ENCODE measurements at places on chromosomes 1 and 21.

DNA sequence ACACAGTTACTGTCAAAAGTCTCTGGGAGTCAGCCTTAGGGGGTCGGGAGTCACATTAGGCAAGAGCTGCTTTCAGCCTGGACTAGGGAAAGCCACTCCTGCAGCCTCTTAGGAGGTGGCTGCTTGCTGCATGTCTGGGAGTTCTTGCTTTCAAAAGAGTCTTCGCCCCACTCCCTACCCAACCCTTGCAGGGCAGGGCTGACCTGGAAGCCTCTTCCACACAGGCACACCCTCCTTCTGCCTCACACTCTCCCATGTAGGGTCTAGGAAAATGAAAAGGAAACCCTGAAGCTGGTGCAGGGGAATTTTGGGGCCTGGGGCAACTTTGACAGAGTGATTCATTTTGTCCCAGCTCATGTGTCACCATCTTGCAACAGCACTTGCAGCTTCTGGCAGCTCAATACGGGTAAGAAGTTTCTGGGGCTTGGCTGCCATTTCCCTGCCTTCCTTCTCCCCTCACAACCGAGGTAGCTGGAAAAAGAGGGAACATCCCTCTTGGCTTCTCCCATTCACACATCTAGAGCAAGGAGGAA is 37.3 kb downstream of the KCND3 start:
- no peaks in the 10 kb centered on the region for H3K4me1 ChIP-seq
- H3K27me3 ChIP-seq, result no peaks in the 10 kb centered on the region
- H3K36me3 ChIP-seq, result no peaks in the 10 kb centered on the region
- DNase-seq, result no peak
- no peak overlapping the region for H3K4me3 ChIP-seq

- no peak overlapping the region for H3K4me3 ChIP-seq
- no peaks in the 10 kb centered on the region for H3K36me3 ChIP-seq
- no peaks in the 10 kb centered on the region for H3K4me1 ChIP-seq
Observed at GRCh38 chr1:169608226-169608625, 21.7 kb downstream of the SELP start.

DNA sequence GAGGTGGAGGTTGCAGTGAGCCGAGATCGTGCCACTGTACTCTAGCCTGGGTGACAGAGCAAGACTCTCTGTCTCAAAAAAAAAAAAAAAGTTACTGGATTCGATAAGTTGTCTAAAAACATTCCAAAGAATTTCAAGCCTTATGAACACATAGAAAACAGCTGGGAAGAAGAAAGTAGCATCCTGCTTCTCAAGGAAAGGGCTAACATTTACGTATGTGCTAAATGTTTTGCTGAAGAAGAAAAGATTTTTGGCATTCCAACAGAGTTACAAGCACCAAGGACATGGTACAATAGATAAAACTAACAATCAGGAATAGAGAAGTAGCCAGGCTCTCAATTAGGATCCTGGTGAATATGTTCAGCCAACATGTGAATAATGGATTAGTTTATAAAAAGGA is 69.8 kb downstream of the HFM1 start:
- no peak for DNase-seq
- no peaks in the 10 kb centered on the region for H3K27me3 ChIP-seq
- H3K36me3 ChIP-seq, result no peaks in the 10 kb centered on the region
- no peaks in the 10 kb centered on the region for H3K4me1 ChIP-seq

DNA sequence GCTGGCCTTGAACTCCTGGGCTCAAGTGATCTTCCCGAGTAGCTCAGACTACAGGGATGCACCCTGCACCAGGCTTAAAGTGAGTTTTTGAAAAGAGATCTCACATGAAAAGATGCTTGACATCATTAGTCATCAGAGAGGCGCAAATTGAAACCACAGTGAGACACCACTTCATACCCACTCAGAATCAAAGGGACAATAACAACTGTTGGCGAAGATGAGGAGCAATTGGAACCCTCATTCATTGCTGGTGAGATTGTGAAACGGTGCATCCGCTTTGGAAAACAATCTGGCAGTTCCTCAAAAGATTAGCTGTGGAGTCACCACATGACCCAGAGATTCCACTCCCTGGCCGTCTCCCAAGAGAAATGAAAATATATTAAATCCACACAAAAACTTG is 122.3 kb downstream of the PGBD5 start:
- no peak overlapping the region for H3K27ac ChIP-seq
- H3K27me3 ChIP-seq, result no peaks in the 10 kb centered on the region
- H3K4me1 ChIP-seq, result no peaks in the 10 kb centered on the region
- no peak for DNase-seq
- H3K36me3 ChIP-seq, result no peaks in the 10 kb centered on the region

DNA sequence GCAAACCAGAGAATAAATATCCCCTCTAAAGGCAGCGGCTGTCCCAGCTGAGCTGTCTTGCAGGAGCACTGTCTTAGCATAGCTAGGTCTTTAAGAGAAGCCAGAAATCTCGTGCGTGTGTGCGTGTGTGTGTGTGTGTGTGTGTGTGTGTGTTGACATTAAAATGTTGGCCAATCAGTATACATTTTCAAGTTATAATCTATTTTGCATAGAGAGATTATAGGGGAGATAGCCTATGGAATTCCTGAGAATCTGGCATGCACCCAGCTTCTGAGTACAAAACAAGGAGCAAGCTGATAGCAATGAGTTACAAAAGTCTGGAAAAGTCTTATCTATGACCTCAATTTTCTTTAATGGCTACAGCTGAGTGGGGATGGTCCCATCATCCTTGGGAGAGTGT is 17.7 kb downstream of the METTL13 start:
- no peak overlapping the region for H3K27ac ChIP-seq
- no peaks in the 10 kb centered on the region for H3K36me3 ChIP-seq
- no peak overlapping the region for H3K4me3 ChIP-seq
- H3K27me3 ChIP-seq, result no peaks in the 10 kb centered on the region
- no peak for DNase-seq

DNA sequence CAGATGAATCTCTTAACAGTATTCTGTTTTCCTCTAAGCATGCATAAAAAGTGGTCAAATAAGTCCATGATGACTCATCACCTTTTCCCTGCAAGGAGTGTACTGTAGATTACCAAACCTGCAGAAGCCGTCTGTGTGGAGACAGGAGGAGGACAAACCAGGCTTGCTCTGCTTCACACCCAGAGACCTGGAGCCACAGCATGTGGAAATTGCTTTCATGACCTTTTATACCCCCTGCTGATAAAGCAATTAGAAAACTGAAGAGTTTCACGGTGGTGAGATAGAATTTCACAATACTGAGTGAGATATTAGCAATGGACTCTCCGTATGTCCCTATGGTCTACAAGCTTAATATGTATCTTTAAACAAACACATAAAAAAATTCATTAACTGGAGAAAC is 9.4 kb downstream of the CORT start:
- peaks cover 12% of the 10 kb centered on the region for H3K4me1 ChIP-seq
- no peaks in the 10 kb centered on the region for H3K36me3 ChIP-seq
- DNase-seq, result no peak
- H3K27me3 ChIP-seq, result no peaks in the 10 kb centered on the region

DNA sequence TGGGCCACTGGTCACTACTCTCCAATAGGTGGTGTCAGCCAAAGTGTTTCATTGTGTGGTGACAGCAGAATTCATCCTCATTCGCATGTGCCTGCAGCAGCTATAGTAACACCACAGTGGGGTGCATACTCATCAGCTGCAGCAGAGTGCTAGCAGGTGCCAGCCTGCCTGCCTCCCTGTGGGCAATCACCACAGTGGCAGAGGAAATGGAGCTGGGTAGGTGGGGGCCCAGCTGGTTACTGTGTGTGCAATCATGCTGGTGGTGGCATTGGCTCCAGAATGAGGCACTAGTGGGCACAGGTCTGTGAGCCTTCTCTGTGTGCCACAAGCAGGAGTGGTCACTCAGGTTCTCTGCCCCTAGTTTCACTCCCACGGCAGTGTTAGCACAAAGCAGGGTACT is 579.2 kb downstream of the PTPRC start:
- H3K36me3 ChIP-seq, result no peaks in the 10 kb centered on the region
- no peak overlapping the region for H3K4me3 ChIP-seq
- DNase-seq, result no peak

- peaks cover 53% of the 10 kb centered on the region for H3K4me1 ChIP-seq
- H3K36me3 ChIP-seq, result no peaks in the 10 kb centered on the region
- H3K27ac ChIP-seq, result no peak overlapping the region
- no peak for DNase-seq
Observed at GRCh38 chr1:192546596-192547190, 28.9 kb upstream of the RGS1 start.

Measured in MM.1S (cell line).